Panc1 (cell line): ENCODE measurements at places on chromosomes 3 and 15. TPM values are rescaled to one million over a fixed set of nuclear protein-coding genes. Genes with fewer than 3 reads are reported as not detected.

The FBXO40 gene
- total RNA-seq: not detected

The ARIH2 gene
- total RNA-seq: 77.0 TPM

The SLC28A1 gene
- not detected for total RNA-seq

The ANO10 gene
- 26.6 TPM for total RNA-seq

The APBA2 gene
- 0.31 TPM for total RNA-seq

The NMB gene
- 9.5 TPM for total RNA-seq

The RLBP1 gene
- total RNA-seq: not detected

The ELL3 gene
- total RNA-seq: 6.8 TPM

The FGF7 gene
- total RNA-seq: not detected

The FAM81A gene
- total RNA-seq: 7.3 TPM

The MEX3B gene
- total RNA-seq: 8.5 TPM

The COPG1 gene
- 225 TPM for total RNA-seq

The GHSR gene
- not detected for total RNA-seq

The CP gene
- total RNA-seq: 5.8 TPM

The HYAL1 gene
- total RNA-seq: 0.18 TPM

The CTXN2 gene
- 0.05 TPM for total RNA-seq

The LSMEM2 gene
- not detected for total RNA-seq

The SPINT1 gene
- 32.7 TPM for total RNA-seq

The IGF2BP2 gene
- 97.8 TPM for total RNA-seq

The POMGNT2 gene
- 10.1 TPM for total RNA-seq

The CILP gene
- 0.08 TPM for total RNA-seq

The C3orf22 gene
- total RNA-seq: not detected

The FSTL1 gene
- 9.2 TPM for total RNA-seq

The HRG gene
- not detected for total RNA-seq

The ADAM10 gene
- 176 TPM for total RNA-seq

The DNAJA4 gene
- 11.1 TPM for total RNA-seq

The SLC28A2 gene
- 0.23 TPM for total RNA-seq

The VGLL3 gene
- 0.15 TPM for total RNA-seq

The PEAK1 gene
- 58.7 TPM for total RNA-seq

The CPEB1 gene
- total RNA-seq: 19.5 TPM

The SUCLG2 gene
- total RNA-seq: 28.3 TPM

The LMOD3 gene
- not detected for total RNA-seq

The SPATA12 gene
- 0.10 TPM for total RNA-seq

The CELF6 gene
- not detected for total RNA-seq

The BRPF1 gene
- total RNA-seq: 17.4 TPM

The IL17RB gene
- total RNA-seq: 15.9 TPM

The ZNF35 gene
- 9.3 TPM for total RNA-seq

The ALG1L2 gene
- total RNA-seq: 0.33 TPM

The TMEM207 gene
- total RNA-seq: not detected

The CTDSPL gene
- 16.6 TPM for total RNA-seq

The CCR2 gene
- not detected for total RNA-seq

The AGTR1 gene
- 0.28 TPM for total RNA-seq

The LAMB2 gene
- total RNA-seq: 189 TPM

The CHRM5 gene
- not detected for total RNA-seq

The ANKRD34C gene
- total RNA-seq: not detected

The ERICH6 gene
- 0.28 TPM for total RNA-seq

The SCAANT1 gene
- total RNA-seq: not detected

The CACNA1D gene
- total RNA-seq: 23.0 TPM

The CSPG4 gene
- total RNA-seq: 17.5 TPM

The PLCB2 gene
- total RNA-seq: 1.7 TPM
